LHCN-M2 (cell line): ENCODE measurements at places on chromosomes 4 and X. TPM values are rescaled to one million over a fixed set of nuclear protein-coding genes. Genes with fewer than 3 reads are reported as not detected.

DNA sequence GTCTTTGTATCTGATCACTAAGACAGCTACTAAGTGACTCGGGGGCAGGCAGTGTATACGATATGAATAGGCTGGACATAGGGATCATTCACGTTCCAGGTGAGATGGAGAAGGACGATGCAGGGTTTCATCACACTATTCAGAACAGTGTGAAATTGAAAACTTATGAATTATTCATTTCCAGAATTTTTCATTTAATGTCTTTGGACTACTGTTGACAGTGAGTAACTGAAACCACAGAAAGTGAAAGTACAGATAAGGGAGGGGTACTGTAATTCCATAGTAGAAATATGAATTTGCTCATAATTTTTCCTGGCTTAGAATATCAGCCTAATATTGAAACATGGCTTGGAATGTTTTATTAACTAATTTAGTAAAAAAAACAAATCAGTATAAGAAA is 24.4 kb downstream of the TMEM144 start:
- DNase-seq = no peak

- DNase-seq = peak; percentile 31
These were observed 12.2 kb downstream of the SMPX start for GRCh38 chrX:21745756-21746155.

ZCCHC18 gene
- 0.64 TPM in 1 of 2 replicates, not detected in the other for total RNA-seq

- DNase-seq = no peak
These were observed 7.3 kb downstream of the RGS12 start for GRCh38 chr4:3299976-3300671.

DNA sequence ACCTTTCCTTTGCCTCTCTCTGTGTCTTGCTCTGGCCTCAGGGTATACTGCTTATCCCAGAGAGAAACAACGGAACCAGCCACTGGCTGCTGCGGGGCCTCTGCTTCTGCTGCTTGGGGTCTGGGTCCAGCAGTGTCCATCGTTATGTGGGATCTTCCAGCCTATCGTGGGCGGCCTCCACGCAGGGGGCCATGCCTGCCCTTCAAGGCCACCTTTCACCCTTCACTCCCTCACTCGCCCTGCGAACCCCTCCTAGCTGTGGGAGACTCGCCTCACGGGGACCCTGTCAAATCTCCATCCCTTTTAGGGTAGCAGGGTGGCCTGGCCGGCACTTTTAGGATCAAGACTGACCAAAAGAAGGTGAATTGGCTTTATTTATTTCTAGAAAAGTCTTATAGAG is 19.3 kb upstream of the ABLIM2 start:
- DNase-seq = no peak

DNA sequence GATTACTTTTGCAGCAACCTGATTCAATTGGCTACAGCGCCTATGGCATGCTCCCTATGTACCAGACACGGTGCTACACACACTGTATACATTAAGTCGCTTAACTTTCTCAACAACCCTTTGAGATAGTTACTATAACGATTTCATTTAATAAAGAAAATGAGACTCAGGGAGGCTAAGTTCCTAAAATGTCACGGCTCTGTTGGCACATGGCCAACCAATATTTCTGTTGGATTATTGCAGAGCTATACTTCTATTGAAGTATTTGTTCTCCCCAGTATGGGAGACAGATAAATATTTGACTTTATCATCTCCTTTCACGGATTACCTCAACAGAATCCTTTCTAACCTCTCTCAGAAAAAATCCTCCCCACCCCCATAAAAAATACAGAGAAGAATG is 25.3 kb downstream of the CLNK start:
- DNase-seq = no peak

- no peak for DNase-seq
These were observed 23.1 kb upstream of the TLR7 start for GRCh38 chrX:12843668-12844279.

- peak; percentile 98 for DNase-seq
These were observed 215.2 kb upstream of the PSAPL1 start for GRCh38 chr4:7649741-7650531.

PRDM8 gene
- 74.3 and 86.8 TPM in 2 replicates for total RNA-seq

MUC7 gene
- total RNA-seq = not detected in 2 replicates

XAGE2 gene
- total RNA-seq = not detected in 2 replicates

GRCh38 chrX:136862546-136862945 is 18.0 kb downstream of the RBMX start:
- no peak for DNase-seq

- peak; percentile 88 for DNase-seq
These were observed 75.4 kb downstream of the FBXW7 start for GRCh38 chr4:152460488-152460887.

DNA sequence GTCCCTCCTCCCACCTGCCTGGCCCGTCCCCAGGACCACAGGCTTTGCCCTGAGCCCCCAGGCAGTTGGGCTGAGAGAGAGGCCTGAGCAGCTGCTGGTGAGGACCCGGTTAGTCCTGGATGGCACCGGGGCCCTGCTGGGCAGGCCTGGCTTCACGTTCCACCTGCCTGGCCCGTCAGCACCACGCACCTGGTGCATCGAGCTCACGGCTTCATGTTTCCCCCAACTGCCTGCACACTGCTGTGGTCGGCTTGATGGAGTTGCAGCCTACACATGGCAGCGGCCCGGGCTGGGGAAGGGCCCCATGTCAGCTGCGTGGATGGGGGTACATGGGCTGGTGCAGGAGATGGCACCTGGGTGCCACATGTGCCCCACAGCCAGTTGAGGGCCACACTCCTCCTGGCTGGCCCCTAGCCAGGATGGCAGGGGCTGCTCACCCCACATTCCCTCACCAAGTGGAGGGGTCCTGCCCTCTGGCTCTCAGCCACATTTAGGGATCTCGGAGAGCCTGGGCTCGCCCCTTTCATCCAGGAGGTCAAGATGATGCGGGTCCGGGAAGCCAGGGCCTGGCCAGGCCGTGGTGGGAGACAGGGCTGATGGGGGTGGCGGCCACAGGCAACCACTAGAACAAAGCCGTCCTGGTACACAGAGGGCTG is 28.5 kb downstream of the NKX1-1 start:
- no peak for DNase-seq

GRCh38 chr4:168877511-168878491 is 132.3 kb downstream of the CBR4 start:
- no peak for DNase-seq

TMEM154 gene
- 0.52 and 0.90 TPM in 2 replicates for total RNA-seq

GRCh38 chr4:95188701-95189370 is 359.9 kb downstream of the UNC5C start:
- DNase-seq = no peak

DNA sequence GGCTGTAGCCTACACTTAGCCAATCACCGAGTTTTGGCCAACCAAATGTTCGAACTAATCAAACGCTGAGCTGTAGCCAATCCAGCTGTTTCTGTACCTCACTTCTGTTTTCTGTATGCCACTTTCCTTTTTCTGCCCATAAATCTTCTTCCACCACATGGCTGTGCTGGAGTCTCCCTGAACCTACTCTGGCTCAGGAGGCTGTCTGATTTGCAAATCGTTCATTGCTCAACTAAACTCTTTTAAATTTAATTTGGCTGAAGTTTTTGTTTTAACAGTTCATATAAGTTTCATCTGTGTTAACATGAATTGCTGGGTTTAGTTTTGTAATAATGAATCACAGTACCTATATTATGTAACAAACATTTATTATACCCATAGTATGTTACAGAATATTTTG is 160.7 kb upstream of the PCDH7 start:
- DNase-seq = no peak

DNA sequence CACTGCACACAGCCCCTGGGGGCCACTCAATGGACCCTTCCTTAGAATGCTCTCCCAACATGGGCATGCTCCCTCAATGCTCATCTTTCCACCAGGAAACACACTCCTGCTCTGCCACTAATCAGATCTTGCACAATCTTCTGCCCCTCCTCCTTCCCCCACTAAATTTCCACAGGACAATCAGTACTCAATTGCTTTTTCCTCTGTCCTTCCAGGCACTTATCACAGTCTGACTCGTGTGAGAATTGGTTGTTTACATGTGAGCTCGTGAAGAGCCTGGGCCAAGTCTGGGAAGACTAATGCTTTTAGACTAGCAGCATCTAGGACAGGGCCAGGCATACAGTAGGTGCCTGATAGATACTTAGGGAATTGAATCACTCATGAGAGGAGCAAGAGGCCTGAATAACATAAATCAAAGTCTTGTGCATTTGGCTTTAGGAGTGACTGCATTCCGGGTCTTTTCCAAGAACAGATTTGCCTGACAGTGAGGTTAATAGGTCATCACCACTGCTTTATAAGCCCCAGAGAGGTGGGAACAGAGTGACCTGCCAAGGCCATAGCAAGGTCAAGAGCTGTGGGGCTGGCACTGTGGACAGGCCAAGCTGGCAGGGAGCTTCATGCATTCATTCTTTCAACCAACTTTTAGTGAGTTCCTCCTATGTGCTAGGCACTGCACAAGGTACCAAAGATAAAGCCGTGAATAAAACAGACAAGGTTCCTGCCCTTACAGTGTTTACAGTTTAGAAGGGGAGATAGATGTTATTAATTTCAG is 55.0 kb downstream of the PRPS1 start:
- peak; percentile 40 for DNase-seq

IL2RG gene
- not detected in 2 replicates for total RNA-seq

GRCh38 chr4:179110356-179110755 is 1668.1 kb upstream of the AGA start:
- DNase-seq = no peak

DNA sequence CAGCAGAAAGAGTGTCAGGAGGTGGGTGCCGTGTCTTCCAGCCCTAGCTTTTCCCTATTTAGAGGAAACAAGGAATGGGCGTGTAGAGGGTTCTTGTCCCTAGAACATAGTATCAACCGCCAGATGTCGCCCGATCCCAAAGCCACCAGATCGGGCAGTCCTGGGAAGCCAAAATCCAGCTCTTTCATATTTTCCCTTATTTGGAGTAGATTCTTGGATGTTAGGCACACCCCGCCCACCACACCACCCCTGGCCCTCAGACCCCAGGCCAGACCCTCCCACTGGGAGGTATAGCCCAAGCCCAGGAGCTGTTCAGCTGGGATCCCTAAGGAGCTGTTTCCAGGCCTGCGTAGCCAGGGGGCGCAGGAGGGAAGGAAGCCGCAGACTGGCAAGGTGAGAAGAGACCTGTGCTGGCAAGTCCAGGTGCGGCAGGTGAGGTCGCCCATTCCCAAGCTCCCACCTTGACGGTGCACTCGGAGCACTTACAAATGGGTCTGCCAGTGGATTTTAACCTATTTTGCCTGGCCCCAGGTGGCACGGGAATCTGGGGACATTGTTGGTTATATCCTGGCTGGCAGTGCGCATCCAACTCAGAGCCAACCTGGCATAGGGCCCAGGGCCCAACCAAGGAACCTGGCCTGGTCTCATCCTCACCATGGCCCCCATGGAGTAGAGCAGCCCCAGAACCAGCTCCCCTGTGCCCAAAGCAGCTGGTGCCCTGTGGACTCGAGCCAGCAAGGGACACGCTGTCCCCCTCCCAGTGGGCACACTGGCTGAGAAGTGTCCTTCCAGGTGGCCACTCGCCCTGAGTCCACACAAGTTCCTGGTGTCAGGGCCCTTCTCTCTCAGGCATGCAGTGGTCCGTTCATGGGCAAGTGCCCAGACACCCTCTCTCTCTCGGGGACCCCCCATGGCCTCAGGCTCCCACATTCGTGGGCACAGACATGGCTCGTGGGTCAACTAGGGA is 811 bp downstream of the FLNA start:
- peak; percentile 77 for DNase-seq

- no peak for DNase-seq
These were observed 52.9 kb downstream of the SUPT20HL2 start for GRCh38 chrX:24260842-24261550.

- no peak for DNase-seq
These were observed 212.0 kb downstream of the DHX15 start for GRCh38 chr4:24372341-24372740.

- DNase-seq = no peak
These were observed 45.6 kb upstream of the GRIA3 start for GRCh38 chrX:123138473-123138872.

DNA sequence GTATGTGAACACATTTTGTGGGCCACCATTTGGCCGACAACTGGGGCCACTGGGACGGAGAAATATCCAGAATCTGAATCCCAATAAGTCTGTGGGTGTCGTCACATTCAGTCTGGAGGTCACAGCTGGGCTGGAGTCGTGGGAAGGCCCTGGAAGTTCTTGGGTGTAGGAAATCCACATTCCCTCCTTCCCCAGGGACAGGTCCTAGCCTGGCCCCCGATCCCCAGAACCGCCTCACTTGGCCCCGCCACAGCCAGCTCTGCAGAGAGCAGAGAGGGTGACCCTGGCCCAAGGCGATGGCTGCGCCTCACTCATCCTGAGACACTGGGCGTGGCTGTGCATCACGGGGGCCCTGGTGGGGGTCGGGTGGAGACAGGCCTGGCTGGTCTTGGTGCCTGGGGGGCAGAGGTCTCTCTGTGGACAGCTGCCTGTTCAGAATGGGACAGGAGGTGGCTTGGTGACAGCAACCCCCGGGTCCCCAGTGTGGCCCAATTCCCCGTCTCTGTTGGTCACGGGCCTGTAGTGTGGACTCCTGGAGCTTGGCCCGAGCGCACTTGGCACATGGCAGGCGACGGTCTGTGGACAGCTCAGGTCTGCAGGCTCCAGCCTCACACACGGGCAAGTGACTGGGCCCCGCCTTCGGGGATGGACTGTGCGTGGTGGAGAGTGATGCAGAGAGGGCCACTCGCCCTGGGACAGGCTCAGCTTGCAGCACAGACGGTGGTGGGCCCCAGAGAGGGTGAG is 16.4 kb downstream of the DOK7 start:
- no peak for DNase-seq

DNA sequence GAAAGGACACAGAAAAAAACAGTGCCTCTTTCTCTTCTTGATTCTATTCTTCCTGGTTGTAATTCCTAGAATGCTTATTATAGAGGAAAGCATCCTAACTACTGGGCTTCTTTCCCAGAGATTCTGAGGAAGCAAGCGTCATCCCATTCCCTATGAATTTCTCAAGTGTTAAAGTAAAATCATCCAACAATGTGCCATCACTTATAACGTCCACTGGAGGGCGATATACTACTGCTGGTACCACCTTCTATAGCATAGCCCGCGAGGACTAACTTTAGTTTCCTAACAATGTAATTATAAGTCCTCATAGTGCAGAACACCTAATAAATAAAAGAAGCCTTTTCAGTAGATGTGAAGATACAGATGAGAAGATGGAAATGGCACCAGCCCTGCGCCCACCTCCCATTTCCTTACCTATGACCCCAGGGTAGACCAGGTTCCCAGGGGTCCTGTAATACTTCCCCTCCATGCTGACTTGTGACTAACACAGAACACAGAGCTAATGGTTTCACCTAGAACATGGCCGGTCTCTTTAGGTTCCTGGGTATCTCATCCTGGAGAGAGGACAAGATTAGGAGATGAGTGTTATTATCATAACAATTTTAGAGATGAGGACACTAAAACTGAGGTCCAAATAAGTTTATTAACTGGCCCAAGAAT is 4.2 kb downstream of the CENPVL3 start:
- DNase-seq = peak; percentile 31

ZNF630 gene
- total RNA-seq = 2.2 and 3.0 TPM in 2 replicates

DNA sequence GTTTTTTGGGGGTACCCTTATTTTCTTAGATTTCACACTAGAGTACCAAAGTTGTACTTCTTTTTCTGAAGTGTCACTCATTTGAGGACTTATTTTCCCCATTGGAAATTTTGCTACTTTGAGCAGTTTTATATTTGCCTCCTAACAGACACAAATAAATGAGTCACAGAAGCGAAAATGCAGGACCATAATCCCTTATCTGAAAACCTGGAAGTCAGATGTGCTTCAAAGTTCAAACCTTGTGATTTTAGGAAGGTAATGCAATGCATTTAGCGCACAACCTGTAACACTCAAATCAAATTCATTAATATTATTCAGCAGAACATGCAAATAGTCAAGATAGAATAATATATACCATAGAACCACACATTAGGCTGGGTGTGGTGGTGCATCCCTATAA is 6.9 kb downstream of the RELL1 start:
- no peak for DNase-seq

- DNase-seq = no peak
These were observed 34.7 kb downstream of the MSL3 start for GRCh38 chrX:11792461-11793421.

LRP2BP gene
- 0.45 and 1.1 TPM in 2 replicates for total RNA-seq
